ENCODE measurements at places on chromosomes 5 and 9.

GRCh38 chr5:78482948-78483347 is 122.5 kb downstream of the SCAMP1 start:
- DNase-seq: no peak

GRCh38 chr9:33130961-33131789 is 36.0 kb downstream of the B4GALT1 start:
- DNase-seq: no peak

- DNase-seq: no peak
Measured at GRCh38 chr9:15272377-15272928, 34.6 kb downstream of the TTC39B start.

GRCh38 chr5:110735556-110735955 is 3.3 kb upstream of the SLC25A46 start:
- DNase-seq: no peak

DNA sequence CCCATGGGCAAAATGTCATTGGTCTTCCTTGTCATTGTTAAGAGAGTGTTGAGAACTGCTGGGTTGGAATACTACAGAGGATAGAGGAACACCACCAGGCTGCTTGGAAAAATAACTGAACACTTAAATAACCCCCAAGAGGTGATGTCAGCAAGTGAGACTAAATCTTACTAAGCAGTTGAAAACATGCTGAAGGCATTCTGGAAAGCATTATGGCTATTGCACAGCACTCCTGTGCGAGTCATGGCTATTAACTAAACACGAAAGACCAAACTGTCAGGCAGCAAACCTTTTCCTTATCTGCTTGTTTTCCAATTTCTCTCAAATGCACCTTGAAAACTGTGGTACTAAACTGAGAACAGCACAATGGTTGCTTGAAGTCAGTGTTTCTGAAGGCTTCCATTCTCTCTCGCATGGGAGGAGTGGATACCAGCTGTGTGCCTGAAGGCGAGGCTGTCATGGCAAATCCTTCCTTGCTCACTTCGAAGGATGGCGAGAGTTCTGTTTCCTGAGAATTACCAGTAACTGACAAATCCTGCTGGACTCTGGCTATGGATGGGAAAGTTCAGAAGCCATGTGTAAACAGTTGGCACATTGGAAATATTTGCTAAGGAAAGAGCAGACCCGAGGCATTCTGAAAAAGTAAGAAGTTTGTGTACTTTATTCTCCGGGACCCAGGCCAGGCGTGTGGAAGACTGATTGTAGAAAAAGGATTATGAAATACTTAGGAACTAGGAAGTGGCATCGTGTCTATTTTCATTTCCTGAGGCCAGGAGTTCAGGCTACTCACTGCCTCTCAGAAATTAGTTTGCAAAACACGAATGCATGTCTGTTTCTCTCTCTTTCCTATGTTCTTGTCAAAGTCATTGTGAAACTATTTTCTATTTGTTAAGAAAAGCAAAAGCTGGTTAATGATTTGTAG is 182.1 kb downstream of the DMRT2 start:
- no peak for DNase-seq

Measured in activated naive CD8-positive, alpha-beta T cell treated with anti-CD3 and anti-CD28 coated beads, Interleukin-2, amount 50 U/mL, for 24 hours (primary cell).